CD8-positive, alpha-beta memory T cell (primary cell): ENCODE measurements at places on chromosomes 16 and 17. TPM values are rescaled to one million over a fixed set of nuclear protein-coding genes. Genes with fewer than 3 reads are reported as not detected.

GRCh38 chr16:17780181-17780580, 309.4 kb upstream of the XYLT1 start:
- no peaks in the 10 kb centered on the region for H3K36me3 ChIP-seq
- no peak for DNase-seq
- H3K4me3 ChIP-seq = no peak overlapping the region

DNA sequence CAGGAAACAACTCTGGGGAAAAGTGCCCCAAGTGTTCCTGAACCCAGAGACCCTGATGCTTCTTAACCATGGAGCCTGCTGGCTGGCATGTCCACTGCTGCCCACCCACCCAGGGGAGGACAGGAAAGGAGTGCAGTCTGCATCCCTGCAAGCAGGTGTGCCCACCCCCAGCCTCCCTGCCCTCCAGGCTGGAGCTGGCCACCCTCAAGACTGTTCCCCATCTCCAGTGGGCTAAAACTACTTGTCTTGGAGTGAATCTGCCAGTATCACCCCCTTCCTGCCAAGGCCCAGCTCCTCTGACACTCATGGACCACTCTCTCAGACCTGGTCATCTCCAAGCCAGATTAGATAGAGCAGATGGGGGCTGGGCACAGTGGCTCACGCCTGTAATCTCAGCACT, 29.8 kb downstream of the ARHGAP27 start:
- peaks cover 12% of the 10 kb centered on the region for H3K4me1 ChIP-seq
- H3K27me3 ChIP-seq = no peaks in the 10 kb centered on the region
- peaks cover 54% of the 10 kb centered on the region for H3K36me3 ChIP-seq
- no peak overlapping the region for H3K27ac ChIP-seq

GRCh38 chr17:67386965-67387551, 10.0 kb downstream of the PITPNC1 start:
- no peak overlapping the region for H3K27ac ChIP-seq
- peak; percentile 43 for DNase-seq
- peaks cover 60% of the 10 kb centered on the region for H3K4me1 ChIP-seq
- H3K27me3 ChIP-seq = no peaks in the 10 kb centered on the region
- H3K4me3 ChIP-seq = no peak overlapping the region

DNA sequence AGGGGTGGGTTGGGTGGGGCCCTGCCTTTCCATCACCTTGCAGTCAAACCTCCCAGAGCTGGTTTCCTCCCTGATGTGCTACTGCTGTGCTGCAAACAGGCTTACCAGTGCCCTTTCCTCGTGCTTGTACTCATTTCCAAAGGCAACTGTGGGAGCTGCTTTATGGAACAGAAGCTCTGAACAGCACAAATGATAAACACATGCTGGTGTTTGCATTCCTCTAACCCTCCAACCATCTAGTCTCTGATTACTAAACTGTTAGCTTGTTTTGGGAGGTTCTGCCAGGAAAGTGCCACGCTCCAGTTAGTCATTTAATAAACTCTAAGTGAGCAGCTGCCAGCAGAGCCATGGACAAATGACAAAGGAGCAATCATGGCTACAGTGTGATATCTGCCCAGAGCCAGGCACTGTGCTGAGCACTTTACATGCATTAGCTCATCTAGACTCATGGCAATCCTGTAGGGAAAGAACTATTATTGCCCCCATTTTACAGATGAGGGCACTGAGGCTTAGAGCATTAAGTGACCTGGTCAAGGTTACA, 110.4 kb downstream of the VAT1L start:
- no peak overlapping the region for H3K4me3 ChIP-seq
- H3K27me3 ChIP-seq = no peaks in the 10 kb centered on the region
- H3K27ac ChIP-seq = no peak overlapping the region
- DNase-seq = no peak
- no peaks in the 10 kb centered on the region for H3K4me1 ChIP-seq

GRCh38 chr17:59830007-59830630, 62.6 kb downstream of the TUBD1 start:
- peaks cover 55% of the 10 kb centered on the region for H3K4me1 ChIP-seq
- peak overlapping the region; percentile 85 for H3K27ac ChIP-seq
- no peak for DNase-seq
- no peaks in the 10 kb centered on the region for H3K27me3 ChIP-seq

GRCh38 chr16:9260666-9261065, 169.2 kb downstream of the HAPSTR1 start:
- DNase-seq = no peak
- no peak overlapping the region for H3K4me3 ChIP-seq
- H3K4me1 ChIP-seq = no peaks in the 10 kb centered on the region
- no peaks in the 10 kb centered on the region for H3K27me3 ChIP-seq
- no peak overlapping the region for H3K27ac ChIP-seq

GRCh38 chr17:73308017-73308823, 3.6 kb downstream of the CDC42EP4 start:
- H3K4me1 ChIP-seq = peaks cover 9% of the 10 kb centered on the region
- H3K4me3 ChIP-seq = no peak overlapping the region
- H3K27ac ChIP-seq = peak overlapping the region; percentile 43
- no peak for DNase-seq

GRCh38 chr16:72092832-72093447, 480 bp downstream of the TXNL4B start:
- H3K36me3 ChIP-seq = peaks cover 31% of the 10 kb centered on the region
- H3K27me3 ChIP-seq = no peaks in the 10 kb centered on the region
- H3K4me3 ChIP-seq = peak overlapping the region; percentile 84
- peaks cover 28% of the 10 kb centered on the region for H3K4me1 ChIP-seq
- peak overlapping the region; percentile 95 for H3K27ac ChIP-seq

Gene NT5M
- total RNA-seq = 6.6 TPM
